ENCODE measurements at places on chromosomes 2 and 18.
A peak's percentile ranks its signal among the peaks of the same experiment; 100 is the strongest.

DNA sequence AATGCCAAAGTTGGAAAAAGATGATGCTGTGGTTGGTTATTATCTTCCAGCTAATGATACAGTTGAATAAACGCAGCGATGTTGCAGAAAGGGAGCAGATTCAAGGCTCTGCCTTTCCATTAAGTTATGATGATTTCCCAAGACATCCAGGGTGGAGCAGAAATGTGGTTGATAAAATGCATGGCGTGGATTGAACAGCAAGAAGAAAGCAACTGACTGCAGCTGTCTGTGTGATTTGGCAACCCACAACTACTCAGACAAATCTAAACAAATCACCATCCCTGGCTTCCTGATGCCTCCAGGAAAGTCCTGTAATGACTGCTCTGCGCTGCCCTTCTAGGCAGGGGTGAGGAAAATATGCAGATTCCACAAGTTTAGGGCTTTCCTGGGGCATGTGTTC lies 166.3 kb downstream of the NRP2 start:
- no peak for DNase-seq

DNA sequence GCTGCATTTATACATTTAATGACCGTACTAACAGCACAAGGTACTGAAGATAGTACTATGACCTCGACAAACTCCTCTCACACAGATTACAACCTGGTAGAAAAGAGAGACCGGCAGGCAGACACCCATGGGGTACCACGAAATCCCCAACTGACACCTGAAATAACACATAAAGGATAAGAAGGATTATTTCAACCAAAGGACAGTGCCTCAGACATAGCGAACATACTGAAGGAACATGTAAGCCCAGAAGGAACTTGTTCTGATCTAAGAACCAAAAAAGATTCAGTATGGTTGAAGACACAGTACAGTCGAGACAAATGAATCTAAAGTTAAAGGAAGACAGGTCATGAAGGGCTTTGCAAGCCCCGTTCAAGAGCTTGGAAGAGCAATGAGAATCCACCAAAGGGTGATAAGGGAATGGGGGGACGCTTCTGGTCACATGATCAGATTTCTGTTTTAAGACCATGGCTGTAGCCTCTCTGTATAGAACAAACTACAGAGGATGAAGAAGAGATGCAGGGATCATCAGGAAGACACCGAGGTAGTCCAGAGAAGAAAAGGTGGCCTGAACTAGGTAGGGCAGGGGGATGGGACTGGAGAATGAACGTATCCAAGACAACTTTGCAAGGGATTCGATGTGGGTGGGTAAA lies 902 bp downstream of the MCFD2 start:
- no peak for DNase-seq

GRCh38 chr2:64479259-64480117 lies 25.5 kb downstream of the LGALSL start:
- DNase-seq = no peak

- no peak for DNase-seq
Measured at GRCh38 chr2:150581717-150582472, 94.4 kb upstream of the RND3 start.

DNA sequence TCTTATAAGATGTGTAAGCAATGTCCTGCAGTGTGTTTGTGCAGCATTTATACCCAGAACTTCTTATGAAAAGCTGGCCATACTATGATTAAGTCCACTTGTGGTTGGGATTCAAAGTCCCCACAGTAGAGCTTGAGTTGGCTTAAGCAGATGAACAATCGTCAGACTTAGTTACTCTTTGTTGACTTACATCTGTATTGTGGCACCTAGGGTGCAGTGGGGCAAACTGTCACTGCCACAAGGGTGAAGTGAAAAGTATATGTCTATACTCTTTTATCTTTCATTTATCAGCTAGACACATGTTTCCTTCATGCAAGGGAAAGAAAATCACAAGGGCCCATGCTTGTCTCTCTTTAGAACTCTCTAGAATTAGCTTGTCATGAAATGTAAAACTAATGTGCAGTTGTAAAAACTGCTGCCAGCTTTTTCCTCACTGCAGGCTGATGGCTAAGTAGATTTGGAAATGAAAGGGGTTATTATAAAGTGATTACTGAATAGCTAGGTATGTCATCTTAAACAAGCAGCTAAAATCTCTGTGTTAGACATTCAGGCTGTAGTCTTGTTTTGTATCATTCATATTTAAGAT lies 474.5 kb downstream of the PTPRM start:
- no peak for DNase-seq

DNA sequence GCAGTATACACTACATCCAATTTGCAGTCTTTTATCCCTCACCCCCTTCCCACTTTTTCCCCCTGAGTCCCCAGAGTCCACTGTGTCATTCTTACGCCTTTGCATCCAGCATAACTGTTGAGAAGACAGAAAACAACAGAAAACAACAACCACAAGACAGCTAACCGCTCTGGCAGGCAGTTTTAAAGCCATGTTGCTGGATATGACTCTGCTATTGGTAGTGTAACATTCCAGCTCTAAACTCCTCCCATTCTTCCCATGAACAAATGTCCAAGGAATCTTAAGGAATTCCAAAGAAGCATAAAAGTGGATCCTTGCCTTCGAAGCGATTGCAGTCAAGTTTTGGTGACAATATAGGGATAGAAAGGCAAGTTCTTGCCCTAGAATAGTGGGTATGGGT lies 599.1 kb downstream of the NYAP2 start:
- DNase-seq = no peak

DNA sequence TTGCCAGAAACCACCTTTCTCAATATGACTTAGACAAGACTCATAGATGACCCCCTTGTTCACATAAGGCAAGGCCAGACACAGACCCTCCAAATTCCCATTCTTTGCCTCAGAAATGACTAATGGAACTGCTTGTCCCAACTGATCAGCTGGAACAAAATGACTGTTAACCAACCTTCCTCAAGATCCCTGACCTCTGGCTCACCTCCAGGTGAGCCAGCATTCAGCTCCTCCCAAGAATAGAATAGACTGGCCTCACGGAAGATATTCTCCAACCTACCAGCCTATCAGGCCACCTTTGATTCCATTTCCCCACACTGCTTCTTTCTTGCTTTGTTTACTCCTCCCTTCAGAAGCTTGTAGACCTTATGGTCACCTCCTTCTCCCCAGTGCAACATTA lies 195.7 kb upstream of the VWC2L start:
- no peak for DNase-seq

DNA sequence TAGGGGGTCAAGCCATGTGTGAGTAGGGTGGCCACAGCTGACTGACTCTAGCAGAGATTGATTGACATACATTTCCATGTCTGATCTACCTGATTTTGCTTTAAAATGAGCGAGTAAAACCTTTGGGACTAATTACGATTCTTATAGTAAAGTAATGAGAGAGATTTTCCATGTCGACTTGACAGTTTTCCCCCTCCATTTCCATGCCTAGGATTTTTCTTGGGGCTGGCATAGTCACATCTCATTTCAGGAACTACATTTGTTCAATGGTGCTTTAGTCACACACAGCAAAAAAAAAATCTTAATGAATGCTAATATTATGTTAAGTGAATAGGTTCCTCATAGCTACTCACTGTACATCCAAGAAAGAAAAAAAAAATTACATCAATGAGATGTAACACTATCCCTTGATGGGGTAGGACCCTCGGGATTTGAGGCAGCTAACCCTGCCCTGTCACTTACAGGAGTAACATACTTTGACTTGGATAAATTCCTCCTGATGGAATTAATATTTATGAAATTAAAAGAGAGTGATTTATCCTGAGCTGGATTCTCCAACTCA lies 690.9 kb downstream of the TDRD15 start:
- DNase-seq = no peak

GRCh38 chr2:85761512-85761944 lies 7.7 kb downstream of the ATOH8 start:
- DNase-seq = no peak

GRCh38 chr2:25698752-25699151 lies 25.4 kb upstream of the DTNB start:
- DNase-seq = no peak

- DNase-seq = no peak
Measured at GRCh38 chr2:174280596-174280995, 32.3 kb upstream of the OLA1 start.

GRCh38 chr2:237878321-237879057 lies 19.1 kb downstream of the RAMP1 start:
- DNase-seq = no peak

GRCh38 chr2:45904946-45905631 lies 253.6 kb downstream of the PRKCE start:
- DNase-seq = peak; percentile 34

- no peak for DNase-seq
Measured at GRCh38 chr2:20674974-20675679, 8.2 kb downstream of the GDF7 start.

GRCh38 chr18:45889419-45890064 lies 64.1 kb downstream of the SIGLEC15 start:
- no peak for DNase-seq

DNA sequence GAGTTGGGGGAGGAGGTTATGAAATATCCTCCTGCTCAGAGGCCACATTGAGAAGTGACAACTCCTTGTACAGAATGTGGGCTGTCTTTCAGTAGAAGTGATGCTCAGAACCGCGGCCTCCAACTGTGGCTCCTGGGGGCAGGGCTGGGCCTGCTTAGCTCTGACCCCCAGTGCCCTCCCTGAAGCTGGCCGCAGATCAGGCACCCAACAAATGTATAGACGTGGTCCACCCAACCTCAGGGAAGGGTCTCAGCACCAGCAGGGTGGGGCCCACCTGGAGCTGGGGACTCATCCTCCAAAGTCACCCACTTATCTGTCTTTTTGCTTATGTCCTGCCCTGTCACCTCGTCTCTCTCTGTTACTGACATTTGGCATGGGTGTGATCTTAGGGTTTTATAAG lies 11.1 kb upstream of the BIN1 start:
- no peak for DNase-seq

All from substantia nigra (tissue), 51 donors.